ENCODE measurements at places on chromosomes 3 and 15.

DNA sequence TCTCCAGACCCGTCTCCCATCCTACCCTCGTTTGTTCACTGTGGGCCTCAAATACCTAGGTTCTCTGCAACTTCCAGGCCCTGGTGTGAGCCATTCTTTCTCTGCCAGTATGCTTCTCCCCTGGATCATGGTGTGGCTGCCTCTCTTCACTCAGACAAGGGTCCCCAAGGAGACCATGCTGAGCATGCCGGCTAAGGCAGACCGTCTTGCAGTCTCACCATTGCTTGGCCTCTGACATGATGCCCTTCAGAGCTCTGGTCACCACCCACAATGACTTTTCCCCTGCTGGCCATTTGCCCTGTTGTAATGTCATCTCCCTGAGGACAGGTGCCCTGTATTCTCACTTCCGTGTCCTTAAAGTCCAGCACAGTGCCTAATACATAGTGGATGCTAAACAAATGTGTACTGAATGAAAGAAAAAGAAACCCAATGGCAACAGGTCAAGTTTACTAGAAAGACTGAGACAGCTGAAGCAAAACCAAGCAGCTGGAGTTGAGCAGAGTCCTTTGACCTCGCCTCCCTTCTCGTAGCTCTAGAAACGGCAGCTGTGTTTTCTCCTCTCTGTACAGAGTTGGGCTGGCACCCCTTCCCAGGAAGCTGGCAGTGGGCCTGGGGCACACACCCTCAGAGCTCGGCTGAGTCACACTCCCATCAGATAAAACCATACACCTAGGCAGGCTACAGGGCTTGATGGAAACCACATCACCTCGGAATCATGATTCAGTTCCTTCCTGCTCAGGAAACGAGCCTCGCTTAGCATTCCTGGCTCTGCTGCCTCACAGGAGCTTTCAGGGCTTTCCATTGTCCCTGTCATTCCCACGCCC, 8.6 kb downstream of the TLR9 start:
- no peak for DNase-seq

DNA sequence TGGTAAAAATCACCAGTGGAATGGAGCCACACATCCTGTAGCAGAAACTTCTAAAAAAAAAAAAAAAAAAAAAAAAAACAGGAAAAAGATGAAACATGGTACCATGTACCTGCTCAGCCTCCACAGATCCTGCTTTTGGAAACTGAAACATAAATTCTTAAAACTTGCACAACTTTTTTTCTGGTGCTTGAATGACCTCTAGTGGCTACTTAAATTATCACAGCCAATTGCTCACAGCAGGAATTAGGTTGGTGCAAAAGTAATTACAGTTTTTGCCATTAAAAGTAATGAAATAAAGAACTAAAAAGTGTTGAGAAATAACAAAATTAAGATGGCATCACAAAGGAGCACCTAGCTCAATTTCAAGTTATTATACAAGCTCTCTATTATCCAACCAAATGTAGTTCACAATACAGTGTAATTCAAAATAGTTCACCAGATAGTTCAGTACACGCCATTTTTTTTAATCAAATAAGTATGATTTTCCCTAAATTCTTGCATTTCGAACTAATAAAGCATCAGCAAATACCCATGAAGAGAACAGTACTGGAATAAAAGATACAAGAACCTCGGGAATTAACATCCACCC, 80.6 kb downstream of the ULK4 start:
- no peak for DNase-seq

GRCh38 chr3:194364314-194364651, 5.3 kb downstream of the LRRC15 start:
- no peak for DNase-seq

DNA sequence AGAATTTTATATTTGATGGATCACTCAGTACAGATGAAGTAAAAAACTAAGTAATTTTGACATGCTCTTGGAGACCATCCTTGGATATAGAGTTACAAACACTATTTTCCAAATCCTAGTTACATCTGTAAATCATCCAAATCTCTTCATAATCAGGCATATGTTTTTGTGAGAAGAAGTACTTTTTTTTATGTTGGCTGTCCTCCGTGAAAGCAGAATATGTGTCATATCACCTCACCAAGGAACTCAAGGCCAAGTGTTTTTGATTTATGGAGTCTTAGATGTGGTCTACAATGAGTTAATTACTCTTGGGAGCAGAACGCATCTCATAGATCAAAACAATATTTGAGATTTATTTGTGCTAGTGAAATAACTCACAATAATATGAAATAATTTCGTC, 416.5 kb upstream of the TGFBR2 start:
- DNase-seq = no peak

DNA sequence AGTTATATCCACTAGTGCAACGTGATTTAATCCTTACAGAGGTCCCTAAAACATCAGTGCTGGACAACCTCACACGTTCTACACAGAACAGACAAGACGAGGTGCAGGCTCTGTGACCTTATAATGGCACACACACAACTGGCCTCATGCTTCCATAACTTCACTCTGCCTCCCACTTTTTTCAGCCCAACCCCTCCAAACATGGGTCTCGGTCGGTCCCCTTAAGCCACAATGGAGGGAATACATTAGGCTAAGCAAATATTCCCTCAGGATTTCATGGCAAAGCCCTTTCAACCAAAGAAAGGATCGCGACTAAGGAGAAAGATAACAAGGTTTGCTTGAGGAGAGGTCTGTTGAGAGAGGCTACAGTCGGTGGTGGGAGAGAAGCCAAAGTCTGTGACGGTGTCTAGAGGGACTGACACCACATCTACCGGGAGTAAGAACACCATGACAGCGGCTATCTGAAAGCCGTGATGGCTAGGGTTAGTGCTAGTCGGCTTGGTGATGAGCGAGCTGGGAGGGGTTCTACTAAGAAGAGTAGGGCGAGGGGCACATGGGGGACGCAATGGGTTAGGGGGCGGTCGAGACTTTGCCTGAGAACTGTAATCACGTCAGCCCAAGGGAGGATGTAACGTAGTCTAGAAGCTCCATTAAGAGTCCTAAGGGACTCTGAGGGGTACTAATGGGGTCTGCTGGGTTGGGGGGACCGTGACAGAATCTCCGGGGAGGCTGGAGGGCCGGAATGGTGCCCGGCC, 1.0 kb downstream of the MYO9A start:
- DNase-seq = no peak

DNA sequence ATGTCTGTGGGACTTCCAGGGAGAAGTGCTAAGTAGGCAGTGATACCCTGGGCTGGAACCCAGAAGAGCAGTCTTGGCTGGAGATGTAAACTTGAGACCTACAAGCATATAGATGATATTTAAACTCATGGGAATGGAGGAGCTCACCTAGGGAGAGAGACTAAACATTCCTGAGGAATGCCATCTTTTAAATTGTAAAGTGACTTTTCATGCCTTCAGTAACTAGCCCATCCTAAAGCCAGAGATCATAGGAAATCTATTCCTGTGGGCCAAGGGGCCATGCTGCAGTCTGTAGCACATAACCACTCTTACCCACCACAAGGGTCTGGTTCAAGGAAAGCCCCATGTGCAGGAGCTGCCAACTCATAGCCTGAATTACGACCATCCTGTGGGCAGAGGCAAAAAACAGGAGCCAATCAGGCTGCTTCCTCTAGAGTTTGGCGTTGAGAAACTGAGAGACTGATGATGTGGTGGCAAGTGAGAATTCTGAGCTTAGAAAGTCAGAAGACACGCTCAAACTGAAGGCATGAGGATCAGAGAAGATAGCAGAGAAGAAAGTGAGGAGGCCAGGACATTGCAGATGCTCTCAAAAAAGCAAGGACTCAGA, 37.5 kb downstream of the CTDSPL start:
- DNase-seq = no peak

DNA sequence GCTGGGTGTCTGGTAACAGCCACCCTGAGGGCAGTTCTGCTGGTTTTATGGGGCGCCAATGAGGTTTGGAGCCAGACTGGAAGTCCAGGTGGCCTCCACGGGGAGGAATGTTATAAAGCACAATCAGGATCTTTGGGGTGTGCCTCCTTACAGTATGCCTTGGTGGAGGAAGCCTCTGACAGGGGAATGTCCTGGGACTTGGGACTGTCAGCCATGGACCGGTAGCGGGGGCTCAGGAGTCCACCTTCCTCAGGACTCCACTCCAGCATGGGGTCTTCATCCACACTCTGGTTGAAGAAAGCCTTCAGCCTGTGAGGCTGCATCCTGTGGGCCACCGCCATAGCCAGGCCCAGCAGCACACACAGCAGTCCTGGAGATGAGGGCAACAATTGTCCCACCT, 4.9 kb downstream of the DUOXA2 start:
- no peak for DNase-seq

GRCh38 chr3:187587076-187587475, 83.1 kb downstream of the SST start:
- DNase-seq = no peak

- DNase-seq = no peak
Observed at GRCh38 chr3:188914552-188914951, 257.2 kb upstream of the TPRG1 start.

DNA sequence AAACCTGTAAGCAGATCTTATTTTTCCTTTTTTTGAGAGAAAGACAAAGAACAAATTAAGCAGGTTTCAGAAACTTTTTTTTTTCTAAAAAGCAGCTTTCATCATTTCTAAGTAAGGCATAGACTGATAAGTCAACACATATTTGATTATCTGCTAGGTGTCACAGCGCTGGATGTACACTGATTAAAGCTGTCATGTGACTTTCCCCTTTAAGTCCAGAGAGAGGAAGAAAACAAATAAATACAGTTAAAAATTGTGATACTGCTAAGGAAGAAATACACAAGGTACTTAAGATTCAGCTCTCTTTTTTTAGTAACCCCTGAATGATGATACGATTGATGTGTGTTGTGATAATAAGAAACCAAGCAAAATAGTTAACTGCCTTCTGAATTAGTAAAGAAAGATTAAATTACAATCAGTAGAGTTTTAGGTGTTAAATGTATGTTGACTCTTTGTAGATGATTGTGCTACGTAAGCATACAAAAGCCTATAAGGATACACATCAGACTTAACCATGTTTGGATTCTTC, 2.8 kb downstream of the GLCE start:
- no peak for DNase-seq

GRCh38 chr15:98547275-98547674, 101.1 kb upstream of the IGF1R start:
- DNase-seq = no peak

- DNase-seq = no peak
Observed at GRCh38 chr15:89876396-89877082, 17.3 kb downstream of the AP3S2 start.

- peak; percentile 42 for DNase-seq
Observed at GRCh38 chr15:43285609-43286037, 18.9 kb upstream of the TGM5 start.

DNA sequence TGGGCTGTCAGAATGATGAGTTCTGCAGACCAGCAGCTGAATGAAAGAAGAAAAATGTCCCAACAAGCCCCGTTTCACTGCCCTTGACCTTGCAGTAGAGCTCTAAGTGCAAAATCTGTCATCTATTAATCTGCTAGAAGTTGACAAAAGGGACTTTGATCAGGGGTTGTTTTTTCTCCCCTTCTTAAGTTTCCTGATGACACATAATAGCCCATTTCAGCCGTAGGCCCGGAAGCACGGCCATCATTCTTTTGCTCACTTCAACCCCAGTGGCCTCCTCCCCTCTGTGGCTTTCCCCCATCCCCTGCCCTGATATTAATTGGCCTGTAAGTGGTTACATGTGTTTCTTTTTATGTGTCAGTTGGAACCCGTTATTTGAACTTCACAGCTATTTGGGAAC, 298.9 kb downstream of the RPLP1 start:
- no peak for DNase-seq

- DNase-seq = no peak
Observed at GRCh38 chr3:177893331-177893730, 642.9 kb upstream of the KCNMB2 start.

DNA sequence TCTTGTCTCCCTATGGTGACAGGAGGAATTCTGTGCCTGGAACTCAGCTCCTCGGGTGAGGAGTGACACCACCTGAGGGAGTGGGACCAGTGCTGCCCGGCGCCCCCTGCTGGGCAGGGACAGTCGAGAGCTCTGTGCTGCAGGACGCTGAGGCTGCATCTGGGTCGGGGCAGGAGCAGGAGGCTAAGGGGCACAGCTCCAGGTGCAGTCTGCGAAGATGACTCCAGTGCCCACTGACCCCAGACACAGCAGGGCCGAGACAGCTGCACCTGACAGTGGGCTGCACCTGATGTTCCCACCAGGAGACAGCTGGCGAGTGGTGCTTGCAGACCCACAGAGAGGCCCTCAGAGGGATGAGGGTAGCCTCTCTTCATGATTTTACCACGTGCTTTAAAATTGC, 152.9 kb downstream of the ATP10A start:
- DNase-seq = peak; percentile 42

- DNase-seq = no peak
Observed at GRCh38 chr15:94196531-94196930, 34.8 kb upstream of the MCTP2 start.

DNA sequence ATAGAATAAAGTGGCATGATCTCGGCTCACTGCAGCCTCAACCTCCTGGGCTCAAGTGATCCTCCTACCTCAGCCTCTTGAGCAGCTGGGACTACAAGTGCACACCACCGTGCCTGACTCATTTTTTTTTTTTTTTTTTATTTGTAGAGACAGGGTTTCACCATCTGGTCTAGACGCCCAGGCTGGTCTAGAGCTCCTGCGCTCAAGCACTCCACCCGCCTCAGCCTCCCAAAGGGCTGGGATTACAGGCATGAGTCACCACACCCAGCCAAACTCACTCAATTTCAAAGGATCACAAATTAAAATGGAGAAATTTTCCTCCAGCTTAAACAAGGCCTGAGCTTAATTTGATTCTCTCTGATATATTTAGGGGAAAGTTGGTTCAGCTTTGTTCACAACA, 27.3 kb upstream of the NMB start:
- DNase-seq = no peak

DNA sequence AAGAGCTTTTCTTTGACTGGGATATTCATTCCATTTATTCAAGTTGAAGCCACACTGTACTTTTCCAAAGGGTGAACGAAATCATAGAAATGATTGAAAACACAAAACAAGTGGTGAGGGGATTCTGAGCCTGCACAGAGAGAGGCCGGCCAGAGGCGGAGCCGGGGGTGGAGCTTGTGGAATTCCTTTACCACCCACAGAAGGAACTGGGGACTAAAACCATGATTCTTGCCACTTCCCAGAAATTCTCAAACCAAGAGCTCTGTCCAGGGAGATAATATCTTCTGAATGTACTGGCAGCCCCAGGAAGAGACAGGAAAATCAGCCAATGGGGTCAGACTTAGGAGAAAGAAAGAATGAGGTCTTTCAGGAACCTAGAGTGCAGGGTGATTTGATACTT, 20.8 kb downstream of the FBN1 start:
- no peak for DNase-seq

DNA sequence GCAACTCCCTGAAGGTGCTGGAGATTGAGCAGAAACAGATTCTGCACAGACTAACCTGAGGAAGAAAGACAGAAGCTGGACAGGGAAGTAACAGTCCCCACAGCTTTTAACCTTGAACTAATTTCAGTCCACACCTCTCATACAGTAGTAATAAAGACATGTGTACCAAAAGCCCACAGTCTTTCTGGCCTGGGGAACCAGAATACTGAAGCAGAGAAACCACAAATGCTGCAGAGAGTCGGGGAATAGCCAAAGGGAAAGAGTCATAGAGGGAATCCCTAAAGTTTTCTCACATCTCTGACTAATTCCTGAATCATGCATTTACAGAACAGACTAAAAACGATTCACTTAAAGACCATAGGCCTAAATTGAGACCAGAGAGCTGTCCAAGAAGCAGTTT, 503.4 kb upstream of the NECTIN3 start:
- no peak for DNase-seq

- DNase-seq = no peak
Observed at GRCh38 chr15:79522656-79523055, 90.5 kb downstream of the MINAR1 start.

GRCh38 chr3:131349946-131350347, 31.6 kb upstream of the NUDT16 start:
- DNase-seq = no peak
